Smooth muscle cell of the brain vasculature (primary cell): ENCODE measurements at places on chromosomes 5 and 9.
A peak's percentile ranks its signal among the peaks of the same experiment; 100 is the strongest.

GRCh38 chr5:31153521-31153920 lies 40.0 kb upstream of the CDH6 start:
- DNase-seq: no peak

- DNase-seq: no peak
Observed at GRCh38 chr9:112809906-112810305, 59.3 kb downstream of the SNX30 start.

GRCh38 chr5:65769539-65769938 lies 47.5 kb downstream of the NLN start:
- peak; percentile 44 for DNase-seq

DNA sequence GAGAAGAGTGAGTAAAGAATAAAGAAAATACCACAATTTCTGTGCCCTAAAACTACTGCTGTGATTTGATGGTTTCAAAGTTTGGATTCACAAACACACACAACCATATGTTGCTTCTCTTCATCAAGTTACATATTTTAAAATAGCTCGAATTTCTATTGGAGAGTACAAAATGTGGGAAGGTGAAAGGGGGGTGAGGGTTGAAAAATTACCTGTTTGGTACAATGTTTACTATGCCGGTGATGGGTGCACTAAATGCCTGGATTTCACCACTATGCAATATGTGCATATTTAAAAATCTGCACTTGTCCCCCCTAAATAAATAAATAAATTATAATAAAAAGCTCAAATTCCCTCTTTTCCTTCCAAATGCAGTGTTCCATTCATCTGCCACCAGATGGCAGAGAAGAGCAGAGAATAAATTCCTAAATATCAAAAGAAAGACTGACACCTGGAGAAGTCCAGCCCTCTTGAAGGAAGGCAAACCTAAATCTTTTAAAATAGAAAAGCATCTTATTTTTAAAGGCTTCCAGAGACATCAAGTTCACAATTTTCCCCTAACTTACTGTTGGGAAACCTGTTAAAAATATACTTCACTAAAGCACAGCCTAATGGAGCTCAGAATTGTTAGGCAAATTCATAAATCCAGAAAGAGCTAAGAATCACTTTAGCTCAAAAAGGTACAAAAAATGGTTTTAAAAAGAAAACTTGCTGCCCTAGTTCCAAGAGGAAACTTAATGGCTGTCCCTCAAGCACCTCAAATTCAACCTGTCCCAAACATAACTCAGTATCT lies 24.8 kb upstream of the HNRNPA0 start:
- peak; percentile 29 for DNase-seq

DNA sequence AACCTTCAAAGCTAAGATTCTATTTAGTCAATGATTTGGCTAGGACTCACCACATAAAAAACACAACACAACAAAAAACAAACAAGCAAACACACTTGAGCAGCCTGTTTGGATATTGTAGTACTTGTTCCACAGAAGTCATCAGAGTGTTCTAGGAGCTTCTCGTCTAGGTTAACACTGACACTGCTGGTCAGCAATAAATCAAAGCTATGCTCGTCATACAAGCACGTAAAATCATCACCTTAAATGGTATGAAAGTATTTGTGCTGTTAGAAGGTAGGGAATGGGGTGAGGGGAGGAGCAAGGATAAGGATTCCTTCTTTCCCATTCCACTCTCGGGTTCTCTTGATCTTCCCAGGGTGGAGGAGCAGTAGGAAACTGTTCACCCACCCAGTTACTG lies 88.0 kb downstream of the ARL15 start:
- no peak for DNase-seq

GRCh38 chr5:135625961-135626360 lies 47.2 kb upstream of the CXCL14 start:
- no peak for DNase-seq

- DNase-seq: peak; percentile 55
Observed at GRCh38 chr9:113957821-113958341, 81.8 kb downstream of the ZNF618 start.

GRCh38 chr5:109907189-109907588 lies 217.5 kb downstream of the MAN2A1 start:
- DNase-seq: no peak

DNA sequence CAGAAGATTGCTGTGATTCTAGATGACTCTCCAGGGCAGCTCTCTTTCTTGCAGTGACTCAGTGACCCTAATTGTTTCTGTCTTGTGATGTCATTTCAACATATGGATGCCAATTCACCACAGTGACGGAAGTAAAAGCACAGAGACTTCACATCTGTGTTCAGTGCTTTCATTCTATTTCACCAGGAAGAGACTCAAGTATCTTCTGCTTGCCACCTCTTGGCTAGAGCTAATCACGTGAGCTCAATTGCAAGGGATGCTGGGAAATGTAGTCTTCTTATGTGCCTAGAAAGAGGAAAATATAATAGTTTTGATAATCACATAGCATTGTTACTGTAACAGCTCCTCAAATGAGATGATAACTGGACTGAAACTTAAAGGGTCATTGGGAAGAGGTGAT lies 453.3 kb upstream of the KLF4 start:
- no peak for DNase-seq

DNA sequence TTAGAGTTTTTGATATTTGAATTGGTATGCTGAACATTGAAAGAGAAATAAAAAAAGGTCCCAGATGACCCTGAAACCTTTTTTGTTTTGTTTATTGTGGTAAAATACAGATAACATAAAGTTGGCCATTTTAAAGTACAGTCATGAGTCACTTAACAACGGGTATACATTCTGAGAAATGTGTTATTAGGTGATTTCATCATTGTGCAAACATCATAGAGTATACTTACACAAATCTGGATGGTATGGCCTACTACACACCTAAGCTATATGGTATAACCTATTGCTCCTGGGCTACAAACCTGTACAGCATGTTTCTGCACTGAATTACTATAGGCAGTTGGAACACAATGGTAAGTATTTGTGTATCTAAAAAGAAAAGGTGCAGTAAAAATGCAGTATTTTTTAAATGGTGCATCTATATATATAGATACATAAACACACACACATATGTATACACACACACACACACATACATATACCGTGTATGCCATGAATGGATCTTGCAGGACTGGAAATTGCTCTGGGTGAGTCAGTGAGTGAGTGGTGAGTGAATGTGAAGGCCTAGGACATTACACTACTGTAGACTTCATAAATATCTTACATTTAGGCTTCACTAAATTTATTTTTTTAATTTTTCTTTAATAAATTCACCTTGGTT lies 31.0 kb downstream of the TTC1 start:
- DNase-seq: no peak

GRCh38 chr9:117704024-117704575 lies at the start of gene TLR4:
Gene TLR4, plus strand, starts transcription at chr9:117704403. Its CDS starts 70 bp downstream, at chr9:117704473.
- DNase-seq: peak; percentile 79

DNA sequence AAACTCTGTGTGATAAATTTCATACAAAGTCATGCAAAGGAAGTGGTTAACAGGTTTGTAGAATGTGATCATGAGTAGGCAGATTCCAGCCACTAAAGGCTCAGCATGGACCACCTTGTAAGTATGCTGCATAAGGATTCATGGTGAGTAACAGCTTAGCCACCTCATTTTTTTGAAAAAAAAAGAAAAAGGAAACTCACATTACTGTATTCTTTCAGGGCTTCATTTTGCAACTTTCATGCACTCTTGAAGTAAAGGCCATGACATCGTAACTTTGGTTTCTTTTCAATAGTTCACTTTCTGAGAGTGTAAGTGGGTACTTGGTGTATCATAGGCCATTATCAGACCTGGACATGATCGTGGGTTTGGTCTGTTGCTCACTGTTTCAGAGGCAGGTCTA lies 175.1 kb downstream of the PCSK1 start:
- DNase-seq: no peak

- DNase-seq: no peak
Observed at GRCh38 chr5:98977723-98978122, 48.9 kb upstream of the CHD1 start.

GRCh38 chr5:32703957-32704356 lies 7.2 kb upstream of the NPR3 start:
- no peak for DNase-seq

GRCh38 chr5:145898171-145898570 lies 25.4 kb upstream of the GRXCR2 start:
- no peak for DNase-seq

GRCh38 chr5:139248826-139249453 lies 44.6 kb upstream of the MATR3 start:
- DNase-seq: no peak

- DNase-seq: no peak
Observed at GRCh38 chr5:107364443-107365319, 306.1 kb downstream of the EFNA5 start.

DNA sequence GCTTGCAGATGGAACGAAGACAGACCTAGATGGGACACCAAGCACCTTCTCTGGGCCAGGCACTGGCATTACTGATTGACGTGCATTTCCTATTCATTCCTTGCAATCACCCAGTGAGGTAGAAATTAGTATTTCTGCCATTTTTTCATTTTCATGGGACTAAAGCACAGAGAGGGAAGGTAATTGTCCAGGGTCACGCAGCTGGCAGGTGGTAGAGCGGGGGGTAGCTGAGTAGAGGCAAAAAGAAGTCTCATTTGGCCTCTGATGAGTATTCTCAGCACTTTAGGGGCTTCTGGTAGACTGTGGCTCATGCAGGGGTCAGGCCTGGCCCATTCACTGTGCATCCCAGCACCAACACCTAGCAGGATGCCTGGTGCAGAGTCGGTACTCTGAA lies 19.5 kb upstream of the DUSP1 start:
- DNase-seq: no peak

- DNase-seq: no peak
Observed at GRCh38 chr5:67366691-67367395, 170.2 kb upstream of the CD180 start.

DNA sequence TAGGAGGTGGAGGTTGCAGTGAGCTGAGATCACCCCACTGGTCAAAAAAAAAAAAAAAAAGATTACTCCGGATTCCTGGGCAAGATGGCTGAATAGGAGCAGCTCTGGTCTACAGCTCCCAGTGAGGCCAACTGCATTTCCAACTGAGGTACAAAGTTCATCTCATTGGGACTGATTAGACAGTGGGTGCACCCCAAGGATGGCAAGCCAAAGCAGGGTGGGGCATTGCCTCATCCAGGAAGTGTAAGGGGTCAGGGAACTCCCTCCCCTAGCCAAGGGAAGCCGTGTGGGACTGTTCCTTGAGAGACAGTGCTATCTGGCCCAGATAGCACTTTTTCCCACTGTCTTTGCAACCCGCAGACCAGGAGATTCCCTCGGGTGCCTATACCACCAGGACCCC lies 70.7 kb downstream of the CARTPT start:
- DNase-seq: no peak

- no peak for DNase-seq
Observed at GRCh38 chr9:120412425-120412951, 167.5 kb downstream of the CDK5RAP2 start.

DNA sequence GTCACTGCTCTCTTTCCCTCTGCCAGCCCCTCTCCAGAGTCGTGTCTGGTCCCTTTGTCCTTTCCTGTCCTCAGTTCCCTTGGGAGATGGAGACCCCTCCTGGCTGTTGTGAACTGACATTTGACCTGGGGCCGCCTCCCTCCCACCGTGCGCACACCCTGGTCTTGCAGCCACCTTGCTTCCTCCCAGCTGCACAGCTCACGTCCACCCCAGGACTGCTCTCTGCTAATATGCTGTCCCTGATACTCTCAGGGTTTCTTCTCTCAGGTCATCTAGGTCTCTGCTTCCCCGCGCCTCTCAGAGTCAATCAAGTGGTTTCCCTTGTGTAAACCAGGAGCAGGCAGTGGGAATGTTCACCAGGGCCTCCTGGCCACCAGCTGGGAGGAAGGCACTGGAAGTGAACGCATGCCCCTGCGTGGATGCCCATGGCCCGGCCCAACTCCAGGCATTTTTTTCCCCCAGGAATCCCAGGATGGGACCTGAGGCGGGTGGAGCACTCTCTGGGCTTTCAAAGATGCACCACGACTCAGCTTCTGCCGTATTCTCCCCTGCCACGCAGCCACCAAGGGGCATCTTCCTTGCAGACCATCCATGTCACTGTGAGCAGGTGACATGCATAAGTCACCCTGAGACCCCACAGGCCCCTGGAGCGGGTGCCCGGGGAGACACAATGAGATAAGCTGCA lies 142.4 kb downstream of the OLFM1 start:
- no peak for DNase-seq

DNA sequence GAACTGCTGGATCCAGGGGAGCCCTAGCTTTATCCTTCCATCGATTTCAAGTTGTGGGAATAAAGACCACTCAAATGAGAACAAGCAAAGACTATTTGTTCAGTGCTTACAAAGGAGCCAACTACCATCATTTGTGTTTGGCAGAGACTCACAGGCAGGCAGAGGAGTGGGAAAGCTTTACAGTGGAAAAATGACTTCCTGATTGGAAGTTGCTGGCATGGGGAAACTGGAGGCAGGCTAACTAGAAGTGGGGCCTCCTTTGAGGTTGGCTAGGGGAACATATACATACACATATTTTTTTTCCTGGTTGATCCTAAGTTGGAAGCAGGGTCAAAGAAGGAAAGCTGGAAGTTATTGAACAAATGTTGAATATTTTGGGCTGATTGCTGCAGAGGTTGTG lies 121.7 kb downstream of the ACTBL2 start:
- DNase-seq: no peak

GRCh38 chr9:112694706-112695555 lies 23.0 kb downstream of the INIP start:
- DNase-seq: no peak

DNA sequence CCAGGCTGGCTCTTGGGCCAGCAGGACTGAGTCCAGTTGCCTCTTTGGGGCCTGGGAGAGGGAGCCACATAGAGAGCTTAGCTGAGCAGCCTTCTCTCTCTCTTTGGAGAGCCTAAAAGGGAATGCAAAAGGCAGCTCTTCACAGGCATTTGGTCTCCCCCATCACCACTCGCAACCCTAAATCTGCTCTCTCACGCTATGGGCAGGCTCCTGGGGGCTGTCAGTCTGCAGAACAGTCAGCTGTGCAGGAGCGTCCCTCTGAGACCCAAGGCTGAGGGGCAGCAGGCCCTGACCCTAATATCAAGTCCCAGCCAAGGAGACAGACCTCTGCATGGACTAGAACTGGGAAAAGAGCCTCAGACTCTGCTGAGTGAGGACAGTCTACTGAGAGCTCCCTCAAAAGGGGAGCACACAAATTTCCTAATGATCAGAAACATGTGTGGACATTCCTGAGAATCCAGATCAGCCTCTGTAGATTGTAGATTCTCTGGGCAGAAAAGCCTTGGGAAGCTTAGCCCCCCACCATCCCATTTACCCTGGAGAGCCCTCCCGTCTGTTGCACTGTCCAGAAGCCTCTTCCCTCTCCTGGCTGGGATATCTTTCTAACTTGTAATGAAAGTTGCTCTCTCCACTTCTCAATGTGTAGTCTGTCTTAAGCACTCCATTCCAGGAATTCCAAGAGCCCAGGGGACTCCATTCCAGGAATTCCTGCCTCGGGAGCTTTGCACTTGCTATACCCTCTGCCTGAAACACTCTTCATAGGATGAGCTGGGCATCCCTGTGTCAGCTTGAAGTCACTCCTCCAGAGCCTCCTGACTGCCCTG lies 79.4 kb downstream of the FAM114A2 start:
- DNase-seq: no peak

GRCh38 chr5:110625376-110625999 lies 101.0 kb downstream of the TMEM232 start:
- peak; percentile 3 for DNase-seq

GRCh38 chr5:89338935-89339334 lies 456.0 kb upstream of the MEF2C start:
- no peak for DNase-seq
